ENCODE measurements at places on chromosomes 11 and 22.

- DNase-seq = no peak
These were observed 33.2 kb downstream of the PAK1 start for GRCh38 chr11:77440678-77441077.

DNA sequence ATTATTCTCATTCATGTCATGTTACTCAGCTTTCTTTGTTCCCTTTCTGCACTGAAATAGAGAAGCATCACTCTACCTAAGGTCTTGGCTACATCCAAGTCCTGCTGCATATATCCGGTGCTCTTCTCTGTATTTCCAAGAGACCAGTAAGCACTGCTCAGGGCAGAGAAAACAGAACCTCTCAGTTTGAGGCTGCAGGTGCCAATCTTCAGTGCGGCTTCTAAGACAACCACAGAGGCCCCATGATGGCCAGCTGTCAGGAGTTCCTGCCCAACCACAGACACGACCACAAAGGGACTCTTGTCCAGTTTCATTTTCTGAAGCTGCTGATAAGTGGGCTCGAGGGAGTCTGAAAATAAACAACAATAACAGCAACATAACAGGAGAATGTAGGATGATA, 378.4 kb upstream of the PITPNB start:
- DNase-seq = peak; percentile 5

GRCh38 chr22:27134315-27134701, 476.9 kb downstream of the MIAT start:
- DNase-seq = peak; percentile 62

DNA sequence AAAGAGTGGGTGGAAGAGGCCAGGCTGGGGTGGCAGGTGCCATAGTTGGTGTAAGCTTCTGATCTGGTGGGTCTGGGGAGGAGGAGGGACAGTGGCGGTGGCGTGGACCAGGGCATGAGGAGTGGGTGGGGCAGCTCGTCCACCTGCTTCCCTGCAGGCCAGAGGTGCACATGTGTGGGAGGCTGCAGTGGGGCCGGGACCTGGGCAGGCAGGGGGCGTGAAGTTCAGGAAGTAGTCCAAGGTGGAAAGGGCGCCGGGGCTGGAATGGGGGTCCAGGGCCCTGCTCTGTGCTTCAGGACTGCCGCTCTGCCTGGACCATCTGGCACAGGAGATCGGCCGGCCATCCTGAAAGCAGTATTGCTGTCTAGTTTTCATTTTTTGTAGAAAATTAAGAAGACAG, 15.9 kb downstream of the RIBC2 start:
- DNase-seq = no peak

GRCh38 chr22:28395920-28396753, 283.5 kb downstream of the TTC28 start:
- DNase-seq = no peak

DNA sequence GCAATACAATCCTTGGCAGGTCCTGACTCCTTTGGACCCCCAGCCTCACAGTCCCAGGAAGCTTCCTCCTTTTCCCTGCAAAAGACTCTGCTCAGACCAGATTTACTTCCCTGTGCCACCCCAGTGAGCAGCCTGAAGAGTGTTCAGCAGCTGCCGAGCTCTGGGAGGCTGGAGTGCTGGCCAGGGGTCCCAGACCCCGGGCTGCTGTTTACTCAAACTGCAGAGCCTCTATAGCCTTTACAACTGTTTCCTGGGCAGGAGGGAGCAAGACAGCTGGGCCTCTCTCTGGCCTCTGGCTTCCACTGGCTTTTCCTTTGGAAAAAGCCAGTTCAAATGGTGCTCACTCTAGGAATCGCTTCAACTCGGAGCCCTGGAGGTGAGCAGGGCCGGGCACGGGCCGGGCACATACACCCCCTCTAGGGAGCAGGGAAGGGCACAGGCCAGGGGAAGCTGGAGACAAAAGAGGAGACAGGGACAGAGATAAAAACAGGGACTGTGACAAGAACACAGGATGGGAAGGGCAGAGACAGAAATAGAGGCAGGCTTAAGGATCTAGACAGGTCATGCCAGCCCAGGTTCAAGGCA, 932 bp downstream of the IRAG1 start:
- DNase-seq = no peak

- DNase-seq = no peak
These were observed 50.7 kb downstream of the NAV2 start for GRCh38 chr11:19763330-19763729.

DNA sequence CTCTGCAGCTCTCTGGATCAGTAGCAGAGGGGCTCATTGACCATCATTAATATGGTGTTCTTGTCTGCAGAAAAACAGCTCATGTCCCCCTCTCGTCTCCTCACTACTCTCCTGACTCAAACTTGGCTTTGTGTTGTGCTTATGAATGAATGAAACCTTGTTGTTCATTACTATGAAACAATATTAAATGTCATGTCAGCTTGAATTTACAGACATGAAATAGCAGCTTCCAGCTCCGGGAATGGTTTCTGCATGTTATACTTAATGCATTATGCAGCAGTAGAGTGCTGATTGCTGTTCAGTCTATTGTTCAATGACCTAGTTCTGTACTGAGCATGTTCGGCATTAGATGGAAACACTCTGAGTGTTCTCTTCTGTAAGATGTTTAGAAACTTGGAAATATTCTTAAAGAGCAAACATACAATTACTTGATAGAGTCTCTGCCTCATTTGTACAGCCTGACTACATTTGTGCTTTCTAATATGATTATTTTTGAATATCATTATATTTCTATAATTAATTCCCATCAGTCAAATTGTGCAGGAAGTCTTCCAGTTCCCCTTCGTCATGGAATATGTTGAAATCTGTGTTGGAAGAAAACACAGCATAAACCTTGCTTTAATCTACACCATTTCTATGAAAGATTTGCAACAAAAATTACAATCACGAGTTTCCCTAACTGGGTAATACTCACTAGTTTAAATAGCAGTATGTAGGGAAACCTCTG, 340.4 kb downstream of the SOX6 start:
- DNase-seq = no peak

DNA sequence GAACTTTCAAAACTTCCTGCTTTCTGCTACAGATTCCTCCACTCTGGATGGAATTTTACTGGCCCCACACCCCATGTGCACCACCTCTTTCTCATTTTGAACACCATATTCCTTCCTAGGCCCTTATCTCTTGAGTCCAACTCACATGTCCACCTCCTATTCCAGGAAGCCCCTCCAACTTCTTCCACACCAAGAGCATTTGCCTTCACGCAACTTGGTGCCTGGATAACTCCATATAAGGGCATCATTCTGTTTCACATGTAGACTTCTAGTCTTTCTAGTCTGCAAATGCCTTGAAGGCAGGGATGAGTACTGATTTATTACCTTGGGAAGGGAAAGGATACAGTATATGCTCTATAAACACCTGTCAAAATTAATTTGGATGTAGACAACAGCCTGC, 17.5 kb downstream of the GAB2 start:
- DNase-seq = no peak

- no peak for DNase-seq
These were observed 25.5 kb downstream of the SERPIND1 start for GRCh38 chr22:20799449-20799848.

GRCh38 chr11:315516-315994, 1.7 kb downstream of the IFITM1 start:
- no peak for DNase-seq

DNA sequence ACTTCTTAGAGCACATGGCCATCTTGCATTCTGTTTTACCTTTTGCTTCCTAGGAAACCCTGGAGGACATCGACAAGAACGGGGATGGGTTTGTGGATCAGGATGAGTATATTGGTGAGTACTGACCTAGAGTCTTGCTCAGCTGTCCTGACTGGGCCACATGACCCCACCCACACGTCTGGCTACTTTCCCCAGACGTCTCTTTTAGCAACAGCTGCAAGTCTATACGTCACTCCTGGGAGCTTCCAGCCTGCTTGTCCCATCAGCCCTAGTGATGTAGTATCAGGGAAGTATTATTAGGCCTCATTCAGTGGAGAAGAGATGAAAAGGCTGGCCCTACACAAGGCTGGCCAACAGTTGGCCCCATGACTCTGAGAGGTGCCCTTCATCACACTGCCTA, 9.6 kb downstream of the RCN1 start:
- DNase-seq = no peak

DNA sequence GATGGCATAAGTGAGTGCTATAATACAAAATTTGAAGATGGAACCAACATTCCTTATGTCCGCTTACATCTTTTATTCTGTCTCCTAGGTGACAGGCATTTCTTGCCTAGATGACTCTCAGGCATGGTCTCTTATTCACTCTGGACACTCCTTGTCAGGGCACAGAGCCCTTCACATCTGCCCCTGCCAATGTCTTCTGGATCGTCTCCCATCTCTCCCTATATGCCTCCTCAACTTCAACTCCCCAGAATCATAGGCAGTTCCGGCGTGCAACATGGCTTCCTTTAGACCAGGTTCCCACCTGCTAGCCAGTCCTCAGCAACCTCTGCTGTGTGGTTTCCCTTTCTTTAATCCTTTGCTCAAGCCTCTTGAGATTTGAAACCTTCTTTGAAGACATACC, 300.9 kb downstream of the TENM4 start:
- DNase-seq = no peak

DNA sequence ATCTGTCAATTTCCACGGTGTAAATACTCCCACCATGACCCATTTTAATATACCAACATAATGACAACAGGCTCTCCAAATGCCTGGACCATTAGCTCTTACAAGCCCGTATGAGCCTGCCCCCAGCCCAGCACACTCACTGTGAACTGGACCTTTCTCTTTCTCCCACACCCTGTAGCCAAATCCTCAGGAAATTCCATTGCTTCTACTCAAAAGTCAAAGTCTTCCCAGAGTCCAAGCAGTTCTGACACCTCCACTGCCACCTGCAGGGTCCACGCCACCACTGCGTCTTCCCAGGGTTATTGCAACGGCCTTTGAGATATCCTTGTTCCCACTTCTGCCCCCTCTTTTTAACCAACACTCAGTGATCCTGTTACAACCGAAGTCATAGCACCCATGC, 110.1 kb upstream of the ASPHD2 start:
- DNase-seq = no peak

DNA sequence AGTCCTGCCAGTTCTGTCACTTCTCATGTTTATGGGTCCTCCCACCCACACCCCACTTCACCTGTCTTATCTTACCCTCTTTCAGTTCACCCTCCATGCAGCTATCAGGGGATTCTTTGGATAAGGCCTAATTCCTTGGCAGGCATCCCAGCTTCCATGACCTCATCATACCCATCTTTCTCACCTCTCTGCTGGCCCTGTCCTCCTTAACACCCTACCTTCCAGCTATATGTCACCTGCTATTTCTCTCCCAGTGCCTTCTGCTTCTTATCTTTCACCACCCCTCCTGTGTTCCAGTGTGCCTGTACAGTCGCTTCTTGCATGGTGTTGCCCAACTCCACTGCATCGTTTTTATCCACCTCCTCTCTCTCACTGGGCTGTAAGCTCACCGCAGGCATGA, 28.3 kb downstream of the SNU13 start:
- DNase-seq = no peak

DNA sequence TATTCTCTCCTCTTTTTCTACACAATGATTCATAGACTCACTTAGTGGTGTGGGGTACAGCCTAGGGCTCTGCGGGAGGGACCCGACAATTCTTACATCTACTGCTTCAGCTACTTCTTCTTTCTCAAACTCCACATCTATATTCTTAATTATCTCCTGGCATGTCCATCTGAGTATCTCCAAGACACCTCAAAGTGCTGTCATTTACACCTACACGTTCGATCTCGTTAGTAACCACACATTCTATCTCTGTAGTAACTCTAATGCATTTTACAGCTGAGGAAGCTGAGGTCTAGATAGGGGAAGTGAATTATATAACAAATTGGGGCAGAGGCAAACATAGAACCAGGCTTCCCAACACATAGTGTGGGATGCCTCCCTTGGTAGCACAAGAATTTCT, 27.7 kb upstream of the RRM1 start:
- no peak for DNase-seq

GRCh38 chr11:85889676-85890579, 34.7 kb downstream of the CCDC83 start:
- no peak for DNase-seq

DNA sequence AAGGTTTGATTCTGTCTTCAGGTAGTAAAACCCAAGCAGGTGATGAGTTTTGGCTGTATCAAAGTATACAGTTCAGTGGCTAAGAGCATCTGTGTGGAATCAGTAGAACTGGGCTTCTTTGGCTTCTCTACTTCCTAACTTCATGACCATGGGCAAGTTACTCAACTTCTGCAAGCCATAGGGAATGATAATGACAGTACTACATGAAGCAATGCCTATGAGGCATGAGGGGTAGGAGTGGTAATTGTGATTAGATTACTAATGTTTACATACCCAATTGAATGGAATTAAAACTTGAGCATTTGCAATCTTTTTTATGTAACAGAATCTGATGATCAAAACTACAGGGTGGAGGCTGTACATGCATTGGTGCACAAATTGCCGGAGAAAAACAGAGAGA, 164.3 kb downstream of the PGR start:
- no peak for DNase-seq

GRCh38 chr11:32365192-32365591, 70.1 kb downstream of the WT1 start:
- DNase-seq = no peak

GRCh38 chr22:37768273-37768672, 39.5 kb upstream of the GCAT start:
- DNase-seq = no peak

DNA sequence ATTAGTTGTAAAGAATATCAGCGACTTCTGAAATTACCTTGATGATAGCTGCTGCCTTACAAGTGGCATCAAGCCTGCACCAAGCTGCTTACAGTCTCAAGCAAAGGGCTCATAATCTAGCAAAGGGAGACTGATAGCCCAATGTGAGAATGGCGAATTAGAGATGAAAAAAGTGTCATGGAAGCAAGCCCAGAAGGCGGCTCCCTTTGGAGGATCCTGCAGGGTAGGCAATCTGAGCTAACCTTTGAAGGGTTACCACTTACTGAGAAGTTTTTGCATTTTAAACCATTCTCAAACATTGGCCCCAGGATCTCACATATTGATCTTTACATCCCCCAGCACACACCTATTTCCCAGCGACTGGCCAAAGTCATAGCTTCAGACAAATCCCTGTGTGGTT, 18.5 kb downstream of the GAB2 start:
- no peak for DNase-seq

DNA sequence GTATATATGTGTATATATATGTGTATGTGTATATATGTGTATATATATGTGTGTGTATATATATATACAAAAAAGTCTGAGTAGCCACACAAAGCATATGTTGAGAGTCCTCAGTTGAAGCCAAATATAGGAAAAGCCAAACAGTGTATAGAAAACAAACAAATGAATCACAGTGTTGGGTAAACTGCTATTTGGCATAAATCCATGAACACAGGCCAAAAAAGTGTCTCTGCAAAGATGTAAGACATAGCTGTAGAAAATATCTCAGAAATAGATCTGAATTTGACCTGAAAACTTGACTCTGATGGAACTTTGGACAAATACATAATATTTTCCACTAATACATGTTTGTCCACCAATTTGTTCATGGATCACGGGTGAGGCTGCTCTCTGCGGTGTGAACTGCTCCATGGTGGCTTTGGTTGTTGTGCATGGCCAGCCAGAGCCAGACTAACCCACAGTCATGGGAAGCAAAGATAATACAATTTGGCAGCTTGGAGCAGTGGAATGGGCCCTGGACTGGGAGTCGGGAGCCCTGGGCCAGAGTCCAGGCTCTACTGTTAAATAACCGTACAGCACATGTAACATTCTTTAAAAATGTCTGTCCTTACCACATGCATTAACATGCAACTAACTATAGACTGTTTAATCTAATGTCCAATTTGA, 76.9 kb upstream of the EED start:
- DNase-seq = no peak
